A673 (cell line): ENCODE measurements at places on chromosomes 2 and 18. TPM values are rescaled to one million over a fixed set of nuclear protein-coding genes. Genes with fewer than 3 reads are reported as not detected.

DNA sequence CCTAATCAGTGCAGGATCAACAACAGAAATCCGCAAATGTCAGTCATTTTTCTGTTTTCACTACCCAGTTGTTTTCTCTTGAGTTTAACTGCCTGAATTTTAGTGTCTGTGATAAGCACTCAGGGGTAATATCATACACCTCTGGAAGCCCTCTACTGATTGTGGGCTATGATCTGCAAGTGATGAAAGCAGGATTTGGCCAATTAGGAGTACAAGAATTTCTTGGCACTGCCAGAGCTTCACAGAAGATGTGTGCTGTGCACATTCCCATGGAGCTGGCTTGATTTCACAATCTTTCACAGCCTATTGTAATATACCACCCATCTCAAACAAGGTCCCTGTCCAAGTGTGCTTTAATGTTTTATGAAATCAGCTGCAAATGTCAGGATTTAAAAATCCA lies 27.3 kb upstream of the TDRD15 start:
- no peak for DNase-seq

DNA sequence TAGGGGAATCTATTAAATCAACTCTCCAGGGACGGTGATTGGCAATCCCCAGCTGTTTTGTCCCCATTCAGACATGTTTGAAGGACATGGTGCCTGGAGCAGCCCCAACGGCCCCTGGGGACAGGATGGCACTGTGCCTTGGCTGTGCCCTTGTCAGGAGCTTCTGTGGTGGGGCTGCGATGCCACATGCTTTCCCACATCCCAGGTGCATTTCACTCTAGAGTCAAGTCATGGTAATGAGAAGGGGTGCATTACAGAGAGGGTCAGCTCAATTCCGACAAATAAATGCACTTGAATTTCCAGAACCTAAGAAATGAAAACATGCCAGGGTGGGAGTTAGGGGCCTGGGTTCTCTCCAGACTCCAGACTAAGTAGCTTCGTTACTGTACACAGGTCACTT lies 289.4 kb upstream of the PXDN start:
- DNase-seq, result no peak

DNA sequence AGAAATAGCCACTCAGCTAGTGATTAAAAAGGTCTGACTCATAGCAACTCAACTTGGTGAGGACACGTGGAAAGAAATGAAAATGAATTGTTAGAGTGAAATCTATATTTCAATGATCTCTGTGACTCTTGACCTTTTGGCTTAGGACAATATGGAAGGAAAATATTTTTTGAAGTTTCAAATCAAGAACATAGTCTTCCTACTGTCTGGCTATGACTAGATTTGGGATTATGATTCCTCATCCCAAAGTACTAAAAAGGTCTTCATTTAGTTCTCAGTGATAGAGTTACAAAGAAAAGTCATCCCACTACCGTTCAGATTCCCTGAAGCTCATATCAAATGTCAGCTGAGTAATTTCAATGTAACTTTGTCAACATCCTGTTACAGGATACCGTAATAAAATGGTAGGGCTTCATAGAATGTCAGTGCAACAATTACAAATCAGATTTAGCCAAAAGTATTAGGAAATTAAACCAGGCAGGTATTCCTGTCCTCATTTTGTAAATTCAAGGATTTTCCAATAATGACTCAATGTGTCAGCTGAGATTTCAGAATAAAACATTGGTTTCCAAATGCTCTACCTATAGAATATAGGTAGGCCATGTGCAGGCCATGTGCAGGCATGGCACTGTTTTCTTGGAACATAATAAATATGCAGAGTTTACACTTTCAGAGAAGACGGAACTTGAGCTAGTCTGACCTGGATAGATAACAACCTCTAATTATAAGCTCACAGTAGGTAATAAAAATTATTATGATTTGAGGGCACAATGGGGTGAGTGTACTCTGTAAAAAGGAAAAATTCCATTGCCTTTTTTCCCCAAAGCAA lies 36.0 kb downstream of the ANKRD29 start:
- DNase-seq, result peak; percentile 18

DNA sequence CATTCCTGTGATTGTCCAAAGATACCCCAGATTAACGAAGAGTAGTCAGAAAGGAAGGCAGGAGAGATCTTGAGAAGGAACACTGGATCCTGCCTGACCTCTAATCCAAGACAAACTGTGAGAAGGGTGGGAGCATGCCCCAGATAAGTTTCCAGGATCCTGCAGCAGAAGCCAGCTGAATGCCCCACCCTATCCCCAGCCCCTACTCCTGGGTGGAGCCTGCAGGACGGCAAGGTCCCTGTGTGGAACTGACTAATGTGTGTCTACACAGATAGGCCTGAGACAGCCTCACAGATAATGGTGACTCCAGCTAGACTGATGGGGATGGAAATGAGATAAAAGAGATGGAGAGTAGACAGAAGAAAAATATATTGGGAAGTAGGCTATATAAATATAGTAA lies 174.3 kb downstream of the PDE1A start:
- no peak for DNase-seq

KIF1A gene
- total RNA-seq, result 301 and 330 TPM in 2 replicates

CTLA4 gene
- not detected in 2 replicates for total RNA-seq

POTEJ gene
- total RNA-seq, result not detected in 2 replicates

- DNase-seq, result no peak
Observed at GRCh38 chr2:101442667-101443061, 32.2 kb downstream of the RFX8 start.

GRCh38 chr2:102258386-102259074 lies 52.8 kb upstream of the IL1RL1 start:
- no peak for DNase-seq

- DNase-seq, result no peak
Observed at GRCh38 chr2:233818639-233819621, 35.4 kb downstream of the HJURP start.

DNA sequence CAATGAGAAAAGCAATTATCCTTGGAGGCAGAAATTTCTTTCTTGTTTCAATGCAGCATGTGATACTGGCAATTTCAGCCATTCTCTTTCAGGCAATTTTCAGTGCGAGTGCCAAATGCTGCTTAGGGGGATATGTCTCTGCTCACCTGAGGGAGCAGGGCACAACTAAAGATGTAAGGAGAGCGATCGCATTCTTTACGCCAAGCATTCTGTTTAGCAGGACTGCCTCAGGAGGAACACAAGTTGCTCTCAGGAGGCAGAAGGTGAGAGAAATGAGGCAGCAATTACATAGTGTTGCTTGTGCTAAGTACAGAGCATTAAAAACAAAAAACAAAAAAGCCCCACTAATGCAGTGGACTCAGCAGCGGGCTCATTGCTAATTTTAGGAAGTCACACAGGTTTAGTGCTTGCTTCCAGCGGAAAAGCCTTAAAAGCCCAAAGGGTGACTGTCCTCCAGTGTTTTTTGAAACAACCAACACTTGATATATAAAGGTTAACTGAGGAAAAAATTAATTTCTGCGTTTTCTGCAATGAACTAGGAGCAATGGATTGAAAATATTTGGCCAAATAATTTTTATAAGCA lies 116.9 kb downstream of the METTL8 start:
- DNase-seq, result no peak

DNA sequence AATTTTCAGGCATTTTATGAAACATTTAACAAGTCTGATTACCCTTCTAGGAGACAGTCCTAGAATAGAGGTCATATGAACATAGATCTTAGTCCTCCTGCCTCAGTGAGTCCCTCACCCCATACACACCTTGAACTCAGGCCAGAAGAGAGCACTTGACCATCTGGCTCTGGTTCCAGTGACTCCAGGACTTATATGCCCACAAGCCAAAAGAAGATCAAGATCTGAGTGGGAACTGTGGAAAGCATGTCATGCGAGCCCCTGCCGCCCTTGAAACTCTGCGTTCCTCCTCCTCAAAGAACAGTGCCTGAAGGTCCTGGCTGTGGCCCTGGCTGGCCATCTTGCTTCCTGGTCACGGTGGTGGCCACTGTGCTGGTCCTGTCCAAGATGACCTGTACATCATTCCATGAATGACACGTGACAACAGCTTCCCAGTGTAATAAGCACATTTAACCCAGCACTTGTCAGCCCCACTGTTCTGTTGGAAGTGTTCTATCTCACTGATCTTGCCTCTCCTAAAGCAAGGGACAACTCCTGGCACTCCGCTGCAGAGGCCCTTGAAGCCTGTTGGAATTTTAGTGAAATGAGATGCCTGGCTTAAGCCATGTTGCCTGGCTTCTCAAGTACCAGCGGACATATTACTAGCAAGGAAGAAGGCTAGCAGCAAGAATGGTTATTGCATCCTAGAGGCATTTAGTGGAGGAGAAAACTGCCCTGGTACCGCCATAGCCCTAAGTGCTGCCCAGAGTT lies 17.6 kb downstream of the TTC32 start:
- DNase-seq, result no peak

DNA sequence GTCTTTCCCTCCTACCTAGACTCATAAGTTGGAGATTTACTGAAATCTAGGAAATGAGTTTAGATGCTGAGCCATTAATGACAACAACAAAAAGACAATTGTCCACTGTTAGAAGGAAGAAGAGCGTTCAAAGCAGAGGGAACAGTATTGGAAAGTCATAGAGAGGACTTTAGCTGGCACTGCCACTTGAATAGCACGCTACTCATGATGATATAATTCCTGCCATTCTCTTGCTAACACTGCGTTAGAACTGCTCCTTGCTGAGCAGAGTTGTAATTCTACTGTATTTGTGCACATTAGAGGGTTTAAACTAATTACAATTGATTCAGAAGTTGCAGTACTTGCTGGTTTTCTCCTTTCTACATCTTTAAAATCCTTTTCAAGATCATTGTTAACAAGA lies 9.0 kb upstream of the AFTPH start:
- no peak for DNase-seq

PROM2 gene
- total RNA-seq, result 1.4 and 1.6 TPM in 2 replicates

DNA sequence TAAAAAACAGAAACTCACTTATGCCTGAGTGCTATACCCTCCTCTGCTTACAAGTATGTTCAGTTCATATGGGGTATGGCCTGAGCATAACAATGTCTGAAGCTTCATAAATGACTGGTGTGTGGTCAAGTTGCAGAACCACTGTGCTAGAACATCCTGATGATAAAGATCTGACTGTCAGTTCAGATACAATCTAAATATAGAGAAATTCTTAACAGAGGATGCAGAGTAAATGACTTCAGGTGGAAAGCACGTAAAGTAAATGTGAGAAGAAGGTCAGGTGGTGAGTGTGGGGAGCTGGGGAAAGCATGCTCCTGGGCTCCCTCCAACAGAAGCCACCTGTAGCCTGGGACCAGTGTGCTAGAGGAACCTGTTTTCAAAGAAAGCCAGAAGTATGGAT lies 926.2 kb downstream of the TSN start:
- DNase-seq, result no peak

GRCh38 chr2:99543247-99543646 lies 53.4 kb upstream of the REV1 start:
- no peak for DNase-seq

GRCh38 chr2:68225119-68225632 lies 27.2 kb downstream of the PPP3R1 start:
- DNase-seq, result peak; percentile 51

MAP2 gene
- 1.7 and 2.0 TPM in 2 replicates for total RNA-seq

HOXD12 gene
- total RNA-seq, result 0.58 and 0.72 TPM in 2 replicates

DNA sequence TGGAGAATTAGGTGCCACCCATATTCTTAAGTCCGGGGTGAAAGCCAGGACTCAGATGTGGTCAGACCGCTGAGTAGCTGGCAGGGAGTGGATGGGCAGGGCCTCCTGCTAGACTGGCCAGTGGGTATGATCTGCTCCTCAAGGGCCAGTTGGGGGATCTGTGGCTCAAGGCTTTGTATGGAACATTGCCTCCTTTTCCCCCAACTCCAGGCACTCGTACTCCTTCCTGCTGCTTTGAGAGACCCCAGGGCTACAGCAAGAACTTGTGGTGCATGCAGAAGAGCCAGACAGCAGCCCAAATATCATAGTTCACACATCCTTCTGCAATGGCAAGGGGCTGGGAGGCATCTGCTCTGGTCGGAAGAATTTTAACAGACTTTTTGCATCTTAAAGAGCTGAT lies 61.7 kb downstream of the PDCL3 start:
- DNase-seq, result no peak

DNA sequence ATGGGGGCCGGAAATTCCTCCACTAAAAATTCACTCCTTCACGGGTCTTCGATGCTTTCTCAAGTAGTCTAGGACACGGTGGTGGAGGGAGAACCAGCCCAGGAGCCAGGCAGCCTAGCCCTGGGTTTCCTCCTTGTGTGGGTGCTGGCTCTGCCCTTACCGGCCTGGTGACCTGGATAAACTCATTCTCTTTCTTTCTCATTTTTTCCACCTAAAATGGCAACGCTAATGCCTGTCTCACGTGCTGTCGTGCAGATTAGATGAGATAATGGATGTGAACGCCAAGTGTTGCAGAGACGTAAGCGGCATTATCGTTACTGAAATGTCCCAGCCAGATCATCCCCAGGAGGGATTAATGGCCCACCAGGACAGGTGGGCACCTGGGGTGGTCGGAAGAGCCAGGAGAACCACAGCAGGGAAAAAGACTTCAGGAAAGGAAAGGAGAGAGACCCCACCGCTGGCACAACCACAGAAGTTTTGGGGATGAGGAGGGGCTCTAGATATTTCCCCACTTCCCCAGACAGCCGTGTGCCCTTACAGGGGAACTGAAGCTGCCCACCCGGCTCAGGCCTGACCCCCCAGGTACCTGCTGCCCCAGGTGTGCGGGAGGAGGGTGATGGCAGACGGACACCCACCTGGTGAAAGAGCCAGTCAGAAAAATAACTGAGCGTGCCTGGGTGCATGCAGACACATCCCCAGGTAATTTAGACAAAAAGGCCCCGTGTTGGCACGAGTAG lies 100.8 kb upstream of the ASAP2 start:
- no peak for DNase-seq

- DNase-seq, result no peak
Observed at GRCh38 chr2:86225581-86225980, 26.3 kb downstream of the MRPL35 start.

DNA sequence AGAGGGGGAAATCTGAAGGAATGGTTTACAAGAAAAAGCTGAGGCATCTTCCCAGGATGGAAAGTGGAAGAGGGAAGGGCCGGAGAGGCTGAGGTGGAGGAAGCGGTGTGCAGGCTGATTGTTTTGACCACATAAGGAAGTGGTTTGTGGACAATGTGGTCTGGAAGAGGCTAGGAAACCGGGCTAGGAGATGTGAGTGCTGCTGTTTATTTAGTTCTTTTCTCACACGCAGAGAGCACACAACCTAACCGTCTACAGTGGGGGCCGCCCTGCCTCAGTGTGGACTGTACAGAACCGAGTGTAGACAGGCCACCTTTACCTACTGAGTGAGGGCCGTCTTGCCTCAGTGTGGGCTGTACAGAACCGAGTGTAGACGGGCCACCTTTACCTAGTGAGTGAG lies 251.7 kb upstream of the PXDN start:
- no peak for DNase-seq

THAP4 gene
- 82.0 and 84.9 TPM in 2 replicates for total RNA-seq

GRCh38 chr2:29119211-29119610 lies 4.0 kb downstream of the CLIP4 start:
- no peak for DNase-seq
